Stimulated activated CD8-positive, alpha-beta memory T cell treated with anti-CD3 and anti-CD28 coated beads, Interleukin-7, amount 100 ng/mL, for 1 hour (primary cell): ENCODE measurements at places on chromosomes 2 and 18.

- no peak for DNase-seq
Measured at GRCh38 chr18:47981320-47981719, 50.9 kb upstream of the SMAD2 start.

GRCh38 chr2:25649786-25650185, 23.6 kb downstream of the DTNB start:
- DNase-seq = no peak

GRCh38 chr2:173037245-173038120, 38.2 kb upstream of the MAP3K20 start:
- DNase-seq = no peak

DNA sequence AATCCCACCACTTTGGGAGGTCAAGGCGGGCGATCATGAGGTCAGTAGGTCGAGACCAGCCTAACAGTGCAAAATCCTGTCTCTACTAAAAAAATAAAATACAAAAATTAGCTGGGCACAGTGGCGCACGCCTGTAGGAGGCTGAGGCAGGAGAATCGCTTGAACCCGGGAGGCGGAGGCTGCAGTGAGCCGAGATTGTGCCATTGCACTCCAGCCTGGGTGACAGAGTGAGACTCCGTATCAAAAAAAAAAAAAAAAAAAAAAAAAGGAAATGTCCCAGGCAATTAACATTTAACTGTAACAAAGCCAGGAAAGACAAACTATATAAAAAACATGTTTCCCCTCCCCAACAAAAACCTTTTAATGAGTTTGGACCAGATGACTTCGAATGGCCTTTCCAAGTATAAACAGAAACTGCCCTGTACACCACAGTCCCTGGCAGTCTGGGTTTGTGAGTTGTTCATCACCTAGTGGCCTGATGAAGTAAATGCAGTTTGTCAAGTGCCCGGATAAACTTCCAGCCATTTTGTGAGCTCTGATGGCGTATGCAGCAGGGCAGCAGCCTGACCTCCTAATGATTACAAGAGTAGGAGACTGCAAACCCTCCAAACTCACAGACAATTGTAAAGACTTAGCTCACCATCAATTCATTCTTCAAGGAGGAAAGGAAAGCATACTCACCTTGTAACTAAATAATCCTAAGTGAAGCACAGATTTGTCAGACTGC, 16.6 kb upstream of the PCBP1 start:
- no peak for DNase-seq

- DNase-seq = no peak
Measured at GRCh38 chr2:207993151-207993763, 32.1 kb downstream of the PLEKHM3 start.

DNA sequence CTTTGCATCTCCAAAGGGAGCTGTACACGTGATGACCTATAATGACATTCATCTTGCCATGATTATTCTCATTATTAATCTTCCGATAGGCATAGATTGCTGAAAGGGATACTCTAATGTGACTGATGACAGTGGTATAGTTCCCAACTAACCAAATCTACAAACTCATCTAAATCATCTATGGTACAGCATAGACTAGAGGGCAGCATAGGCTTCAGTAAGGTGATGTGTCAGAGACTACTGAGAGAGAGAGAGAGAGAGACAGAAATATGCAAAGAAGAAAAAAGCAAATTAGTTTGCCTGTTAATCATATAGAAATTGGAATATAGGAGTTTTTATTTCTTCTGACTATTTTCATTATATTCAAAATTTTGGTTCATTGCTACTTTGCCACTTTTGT, 89.3 kb downstream of the CSRNP3 start:
- DNase-seq = no peak

DNA sequence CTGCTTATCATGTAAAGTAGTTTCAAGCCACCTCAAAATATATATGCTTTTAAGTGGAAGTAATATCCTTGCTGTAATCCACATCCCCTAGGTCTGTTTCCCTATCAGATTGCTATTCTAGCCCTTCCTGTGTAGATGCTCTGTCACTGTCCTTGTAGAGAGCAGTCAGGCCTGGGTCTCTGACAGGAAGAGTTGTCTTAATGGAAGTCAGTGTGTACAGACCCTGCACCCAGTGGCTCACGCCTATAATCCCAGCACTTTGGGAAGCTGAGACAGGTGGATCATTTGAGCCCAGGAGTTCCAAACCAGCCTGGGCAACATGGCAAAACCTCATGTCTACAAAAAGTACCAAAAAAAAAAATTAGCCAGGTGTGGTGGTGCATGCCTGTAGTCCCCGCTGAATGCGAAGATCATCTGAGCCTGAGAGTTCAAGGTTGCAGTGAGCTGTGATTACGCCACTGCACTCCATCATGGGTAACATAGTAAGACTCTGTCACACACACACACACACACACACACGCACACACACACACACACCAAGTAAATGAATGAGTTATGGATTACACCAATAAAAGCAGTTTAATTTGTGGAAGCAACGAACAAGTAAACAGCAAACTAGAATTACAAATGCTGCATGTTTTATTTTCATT, 70.2 kb upstream of the DSC1 start:
- DNase-seq = no peak

GRCh38 chr2:19361325-19361990, 3.0 kb upstream of the OSR1 start:
- DNase-seq = no peak

GRCh38 chr2:10446631-10447030, 1.5 kb downstream of the ODC1 start:
- no peak for DNase-seq

DNA sequence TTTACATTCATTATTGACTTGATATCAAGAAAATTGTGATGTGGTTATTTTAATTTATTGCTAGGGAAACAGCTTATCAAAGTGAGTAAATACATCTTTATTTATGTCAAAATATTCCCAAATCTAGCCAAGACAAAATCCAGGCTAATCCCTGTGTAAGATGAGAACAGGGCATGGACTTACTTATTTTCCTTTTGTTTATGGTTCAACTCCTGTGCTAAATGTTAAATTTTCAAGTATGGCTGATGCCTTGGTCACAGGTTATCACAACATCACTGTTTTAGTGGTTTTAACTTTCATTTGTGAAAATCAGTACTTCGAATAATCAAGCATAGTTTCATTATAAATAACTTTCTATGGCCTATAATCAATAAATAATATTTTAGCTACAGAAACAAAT, 657.0 kb upstream of the SYT4 start:
- no peak for DNase-seq

- DNase-seq = no peak
Measured at GRCh38 chr2:237885931-237886684, 26.7 kb downstream of the RAMP1 start.

DNA sequence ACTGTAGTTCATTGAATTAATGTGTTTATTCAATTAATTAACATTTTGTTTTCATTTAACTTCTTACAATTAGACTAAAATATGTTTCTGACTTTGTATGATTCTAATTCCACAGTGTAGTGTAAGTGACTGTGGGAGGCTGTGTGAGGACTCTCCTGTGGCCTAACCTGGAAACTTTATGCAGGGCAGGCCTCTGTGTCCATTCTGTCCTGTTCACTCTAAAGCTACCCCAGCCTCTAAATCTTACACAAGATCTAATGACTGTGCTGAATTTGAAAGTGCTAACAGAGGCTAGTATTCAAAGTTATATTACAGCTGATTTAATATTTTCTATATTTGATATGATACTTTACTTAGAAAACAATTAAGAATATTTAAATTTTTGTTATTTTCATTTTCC, 270.5 kb upstream of the CDH19 start:
- DNase-seq = no peak

GRCh38 chr2:173218326-173219056, 136.2 kb upstream of the CDCA7 start:
- DNase-seq = no peak

DNA sequence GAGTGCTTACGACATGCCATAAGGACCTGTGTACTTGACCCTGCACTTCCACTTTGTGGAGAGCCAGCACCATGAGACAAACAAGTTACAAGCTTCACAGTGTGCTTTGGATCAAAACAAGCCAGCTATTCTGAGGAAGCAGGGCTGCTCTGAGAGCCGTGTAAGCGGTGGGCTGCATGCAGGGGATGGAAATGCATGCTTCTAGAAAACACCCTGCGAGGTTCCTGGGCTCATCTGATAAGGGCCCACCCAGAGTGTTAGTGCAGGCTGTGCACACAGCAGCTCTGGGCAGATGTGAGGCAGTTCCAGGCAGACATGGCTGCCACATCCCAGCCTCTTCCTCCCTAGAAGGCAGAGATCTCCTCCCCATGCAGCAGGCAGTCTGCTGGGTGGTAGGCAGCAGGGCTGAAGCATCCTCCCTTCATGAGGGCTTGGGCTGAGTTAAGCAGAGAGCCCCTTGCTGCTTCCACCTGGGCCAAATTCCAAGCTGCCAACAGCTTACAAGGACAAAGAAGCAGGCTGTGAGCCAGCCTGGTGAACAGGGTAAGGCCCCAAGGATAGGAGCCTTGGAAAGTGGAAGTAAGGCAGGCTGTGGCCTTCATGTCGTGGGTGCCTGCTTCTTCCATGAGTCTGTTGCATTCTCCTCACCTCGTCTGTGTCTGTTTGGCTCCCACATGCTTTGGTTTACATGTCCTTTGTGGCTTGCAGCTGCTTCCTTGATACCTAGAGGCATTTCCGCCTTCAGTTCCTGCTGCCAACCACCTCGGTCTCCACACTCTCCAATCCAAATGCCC, 7.7 kb downstream of the PSD4 start:
- DNase-seq = no peak

DNA sequence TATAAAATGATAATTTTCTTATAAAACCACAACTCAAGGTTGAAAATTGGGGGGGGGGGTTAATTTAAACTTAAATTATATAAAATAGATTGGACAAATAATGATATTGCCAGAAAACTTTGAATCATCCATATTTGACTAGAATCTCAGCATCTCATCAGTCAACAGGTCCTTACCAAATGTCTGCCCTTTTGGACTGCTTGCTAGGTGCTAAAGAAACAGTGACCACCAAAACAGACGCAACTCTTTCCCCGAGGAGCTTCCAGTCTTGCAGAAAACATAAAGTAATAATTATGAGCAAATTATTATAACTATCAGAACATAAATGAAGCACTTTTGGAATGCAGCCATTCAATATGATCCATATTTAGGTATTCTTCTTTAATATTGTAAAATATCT, 8.6 kb upstream of the COL3A1 start:
- no peak for DNase-seq

- no peak for DNase-seq
Measured at GRCh38 chr2:151289972-151290866, 751 bp upstream of the NMI start.

- DNase-seq = no peak
Measured at GRCh38 chr2:134169788-134170187, 84.1 kb upstream of the MGAT5 start.

GRCh38 chr18:51044928-51045585, 15.0 kb downstream of the SMAD4 start:
- DNase-seq = no peak

DNA sequence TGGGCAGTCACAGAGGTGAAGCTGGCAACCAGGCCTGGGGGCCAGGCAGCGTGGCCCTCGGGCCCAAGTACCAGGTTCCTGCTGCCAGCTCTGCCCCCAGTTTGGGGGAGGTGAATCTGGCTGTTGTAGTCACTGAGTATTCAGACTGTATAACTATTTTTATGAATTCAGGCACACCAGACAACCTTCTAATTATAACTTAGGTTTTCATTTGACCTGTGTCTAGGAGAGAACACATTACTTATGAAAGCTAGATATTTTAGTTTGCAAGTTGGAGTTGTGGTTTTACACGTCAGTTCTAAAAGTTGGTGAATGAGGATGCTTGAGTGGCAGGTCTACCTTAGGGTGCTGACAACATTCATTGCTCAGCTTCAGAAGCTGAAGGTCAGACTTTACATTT, 71.7 kb downstream of the LIMS1 start:
- no peak for DNase-seq

DNA sequence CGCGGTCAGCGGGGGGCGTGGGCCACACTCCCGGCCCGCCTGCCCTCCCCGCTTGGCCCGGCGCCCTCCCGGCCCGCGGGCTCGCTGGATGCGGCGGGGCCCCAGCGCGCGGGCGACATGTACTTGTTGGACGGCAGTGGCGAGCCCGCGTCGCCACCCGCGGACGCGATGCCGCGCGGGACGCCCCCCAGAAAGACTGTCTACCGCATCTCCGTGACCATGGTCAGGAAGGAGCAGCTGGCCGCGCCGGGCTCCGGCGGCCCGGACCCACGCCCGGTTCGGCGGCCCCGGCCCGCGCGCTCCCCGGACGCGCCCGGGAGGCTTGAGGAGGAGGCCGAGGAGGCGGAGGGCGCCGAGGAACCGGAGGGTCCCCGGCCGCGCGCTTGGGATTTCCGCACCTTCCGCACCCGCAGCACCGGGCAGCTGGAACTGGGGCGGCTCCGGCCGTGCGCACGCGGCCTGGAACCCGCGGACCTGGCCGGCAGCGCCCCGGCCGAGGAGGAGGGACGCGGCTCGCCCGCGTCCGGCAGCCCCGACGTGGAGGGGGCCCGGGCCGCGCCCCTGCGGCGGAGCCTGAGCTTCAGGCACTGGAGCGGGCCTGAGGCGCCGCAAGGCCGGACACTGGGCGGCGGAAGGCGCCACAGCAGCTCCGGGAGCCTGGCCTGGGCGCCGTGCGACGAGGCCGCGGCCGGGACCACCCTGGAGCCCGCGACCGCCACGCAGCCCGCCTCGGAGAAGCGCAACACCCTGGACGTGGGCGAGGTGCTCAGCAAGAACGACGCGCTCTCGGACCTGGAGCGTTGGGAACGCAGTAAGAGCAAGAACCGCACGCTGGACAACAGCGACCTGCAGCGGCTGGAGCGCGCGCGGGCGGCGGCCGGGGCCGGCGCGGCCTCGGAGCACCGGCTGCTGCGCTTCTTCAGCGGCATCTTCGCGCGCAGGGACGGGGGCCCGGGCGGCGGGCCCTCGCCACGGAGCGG, 176.4 kb downstream of the AGAP1 start:
- DNase-seq = no peak

DNA sequence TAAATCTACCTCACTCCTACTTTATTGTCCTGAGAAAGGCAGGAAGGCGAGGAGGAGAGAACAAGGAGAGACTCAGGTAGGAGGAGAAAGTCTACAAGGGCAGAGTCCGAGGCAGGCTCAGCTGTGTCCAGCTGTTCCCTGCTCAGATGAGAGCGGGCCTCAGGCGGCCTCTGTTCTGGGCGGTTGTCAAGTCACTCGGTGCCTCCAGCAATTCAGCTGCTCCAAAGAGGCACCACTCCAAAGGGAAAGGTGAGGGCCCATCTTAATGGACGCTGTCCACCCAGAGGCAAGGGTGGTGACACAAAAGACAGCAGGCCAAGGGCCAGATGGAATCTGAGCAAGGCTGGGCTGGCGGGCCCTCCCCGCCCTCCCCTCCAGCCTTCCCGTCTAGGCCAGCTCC, 101.4 kb upstream of the EPAS1 start:
- no peak for DNase-seq

- DNase-seq = no peak
Measured at GRCh38 chr2:122643725-122644329, 888.4 kb downstream of the TSN start.
